PC-3 (cell line): ENCODE measurements at places on chromosomes 2 and 18.

- peak; percentile 87 for DNase-seq
Measured at GRCh38 chr2:44433895-44434294, 72.1 kb downstream of the CAMKMT start.

GRCh38 chr2:17736989-17737388 lies 16.6 kb downstream of the SMC6 start:
- peak; percentile 15 for DNase-seq

- no peak for DNase-seq
Measured at GRCh38 chr2:180991820-180992219, 11.4 kb downstream of the UBE2E3 start.

DNA sequence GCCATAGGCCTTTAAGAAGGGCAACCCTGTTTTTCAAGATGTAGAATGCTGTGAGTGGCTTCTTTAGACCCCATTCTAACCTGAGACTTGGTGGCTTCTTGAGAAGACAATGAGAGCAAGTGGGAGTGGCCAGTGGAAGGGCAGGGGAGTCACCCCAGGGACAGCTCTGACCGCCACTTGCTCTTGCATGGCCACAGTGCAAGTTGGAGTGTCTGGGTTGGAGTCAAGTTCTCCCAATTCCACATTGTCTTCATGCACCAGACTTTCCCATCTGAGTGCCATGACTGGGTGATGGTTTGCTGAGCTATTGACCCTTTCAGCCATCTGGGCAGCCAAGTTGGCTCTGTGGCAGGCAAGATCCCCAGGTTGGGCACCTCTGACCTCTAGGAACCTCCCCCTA lies 148.0 kb upstream of the SKOR2 start:
- no peak for DNase-seq

- peak; percentile 30 for DNase-seq
Measured at GRCh38 chr2:101688261-101688660, 9.2 kb upstream of the MAP4K4 start.

DNA sequence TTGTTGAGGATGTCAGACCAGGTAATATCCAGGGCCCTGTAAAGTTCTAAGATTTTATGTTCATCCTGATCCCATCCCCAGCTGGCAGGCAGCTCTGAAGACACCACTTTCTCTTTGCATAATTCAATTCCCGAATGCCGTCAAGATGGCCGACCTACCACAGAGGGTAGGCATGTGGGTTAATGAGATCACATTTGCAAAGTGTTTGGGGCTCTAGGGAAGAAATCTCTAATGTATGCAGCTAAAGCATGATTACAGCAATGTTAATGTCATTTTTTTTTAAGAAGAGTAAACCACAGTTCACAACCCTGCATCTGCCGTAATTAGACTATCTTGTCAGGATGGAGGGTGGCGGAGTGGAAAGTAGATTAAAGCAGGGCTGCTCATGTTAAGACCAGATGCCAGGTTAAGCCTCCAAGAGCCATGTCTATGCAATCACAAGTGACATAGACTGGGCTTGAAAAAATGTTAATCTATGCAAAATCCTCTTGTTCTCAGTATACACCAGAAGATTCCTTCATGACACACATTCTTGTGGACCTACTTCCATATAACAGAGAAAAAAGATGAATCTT lies 131.4 kb downstream of the ALK start:
- DNase-seq: no peak

GRCh38 chr2:154381931-154382794 lies 316.3 kb upstream of the KCNJ3 start:
- no peak for DNase-seq

DNA sequence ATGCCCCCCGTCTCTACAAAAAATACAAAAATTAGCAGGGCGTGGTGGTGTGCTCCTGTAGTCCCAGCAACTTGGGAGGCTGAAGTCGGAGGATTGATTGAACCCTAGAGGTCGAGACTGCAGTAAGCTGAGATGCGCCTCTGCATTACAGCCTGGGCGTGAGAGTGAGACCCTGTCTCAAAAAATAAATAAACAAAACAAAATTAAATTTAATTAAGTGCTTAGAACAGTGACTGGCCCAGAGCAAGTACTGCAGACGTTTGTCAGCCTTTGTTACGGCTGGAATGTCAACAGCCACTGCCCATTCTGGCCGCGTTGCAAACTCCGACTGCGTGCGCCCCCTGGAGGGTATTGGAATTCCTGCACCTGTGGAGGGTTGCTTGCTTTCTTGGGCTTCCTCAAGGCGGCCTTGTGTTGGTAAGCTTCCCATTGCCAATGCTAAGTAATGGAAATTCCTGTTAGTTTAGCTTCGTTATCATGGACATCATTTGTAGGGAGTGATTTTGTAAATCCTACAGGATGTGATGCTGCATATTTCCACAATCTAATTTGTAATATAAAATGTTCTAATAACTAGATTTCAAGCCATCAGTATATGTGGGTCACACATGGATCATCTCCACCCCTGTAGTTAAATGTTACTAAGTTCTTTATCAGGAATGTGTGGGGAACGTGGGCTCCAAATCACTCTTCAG lies 15.9 kb upstream of the ATP6V1B1 start:
- DNase-seq: peak; percentile 93

- DNase-seq: no peak
Measured at GRCh38 chr2:3094999-3095958, 282.3 kb downstream of the EIPR1 start.

GRCh38 chr2:180004731-180005130 lies 2.4 kb downstream of the CWC22 start:
- DNase-seq: no peak

DNA sequence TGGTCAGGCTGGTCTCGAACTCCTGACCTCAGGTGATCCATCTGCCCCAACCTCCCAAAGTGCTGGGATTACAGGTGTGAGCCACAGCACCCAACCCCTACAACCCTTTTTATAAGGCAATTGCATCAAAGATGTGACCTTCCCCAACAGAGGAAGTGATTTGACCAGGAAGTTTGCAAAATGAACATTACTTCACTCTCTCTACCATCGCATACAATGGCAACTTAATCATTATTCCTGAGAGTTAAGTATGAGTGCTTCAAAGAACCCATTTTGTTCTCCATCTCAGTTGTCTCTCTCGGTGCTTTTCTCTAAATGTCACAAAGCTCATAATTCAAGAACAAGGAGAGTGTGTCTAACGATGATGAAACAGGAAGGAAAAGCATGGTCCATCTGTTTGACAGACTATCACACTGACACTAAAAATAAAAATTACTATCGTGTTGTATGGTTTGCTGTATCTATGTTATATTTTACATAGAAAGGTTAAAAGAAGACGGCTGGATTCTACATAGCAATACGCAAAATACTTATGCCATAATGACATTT lies 18.1 kb upstream of the CREG2 start:
- DNase-seq: no peak
